ENCODE measurements at places on chromosomes 3 and 15.

DNA sequence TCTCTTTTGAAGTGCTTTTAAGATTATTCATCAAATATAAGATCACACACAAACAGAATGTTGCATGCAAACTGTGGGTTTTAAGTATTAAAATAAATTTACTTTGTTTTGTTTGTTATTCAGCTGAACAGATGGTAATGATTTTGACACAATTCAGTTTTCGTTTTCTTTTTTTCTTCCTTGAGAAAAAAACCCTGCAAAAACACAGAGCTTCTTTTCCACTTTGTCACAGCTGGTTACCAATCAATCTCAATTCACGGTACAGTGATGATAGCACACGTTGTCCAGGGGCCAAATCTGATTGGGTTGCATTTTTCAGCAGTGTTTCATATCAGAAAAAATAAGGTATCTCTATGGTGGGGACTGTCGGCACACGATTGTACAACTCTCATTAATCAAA is 473.6 kb downstream of the ROBO2 start:
- DNase-seq: peak; percentile 19

- DNase-seq: no peak
These were observed 180.5 kb downstream of the TCF12 start for GRCh38 chr15:57098896-57099295.

- DNase-seq: peak; percentile 19
These were observed 157.7 kb upstream of the FAM3D start for GRCh38 chr3:58824285-58824684.

GRCh38 chr15:82093774-82094211 is 48.0 kb upstream of the MEX3B start:
- DNase-seq: no peak

GRCh38 chr3:179811321-179812095 is 158.7 kb downstream of the USP13 start:
- peak; percentile 59 for DNase-seq

- no peak for DNase-seq
These were observed 225.0 kb upstream of the P2RY1 start for GRCh38 chr3:152609891-152610290.

- DNase-seq: no peak
These were observed 107.8 kb upstream of the VEPH1 start for GRCh38 chr3:157610876-157611535.

- no peak for DNase-seq
These were observed 70.0 kb downstream of the SAMMSON start for GRCh38 chr3:70069557-70069956.

DNA sequence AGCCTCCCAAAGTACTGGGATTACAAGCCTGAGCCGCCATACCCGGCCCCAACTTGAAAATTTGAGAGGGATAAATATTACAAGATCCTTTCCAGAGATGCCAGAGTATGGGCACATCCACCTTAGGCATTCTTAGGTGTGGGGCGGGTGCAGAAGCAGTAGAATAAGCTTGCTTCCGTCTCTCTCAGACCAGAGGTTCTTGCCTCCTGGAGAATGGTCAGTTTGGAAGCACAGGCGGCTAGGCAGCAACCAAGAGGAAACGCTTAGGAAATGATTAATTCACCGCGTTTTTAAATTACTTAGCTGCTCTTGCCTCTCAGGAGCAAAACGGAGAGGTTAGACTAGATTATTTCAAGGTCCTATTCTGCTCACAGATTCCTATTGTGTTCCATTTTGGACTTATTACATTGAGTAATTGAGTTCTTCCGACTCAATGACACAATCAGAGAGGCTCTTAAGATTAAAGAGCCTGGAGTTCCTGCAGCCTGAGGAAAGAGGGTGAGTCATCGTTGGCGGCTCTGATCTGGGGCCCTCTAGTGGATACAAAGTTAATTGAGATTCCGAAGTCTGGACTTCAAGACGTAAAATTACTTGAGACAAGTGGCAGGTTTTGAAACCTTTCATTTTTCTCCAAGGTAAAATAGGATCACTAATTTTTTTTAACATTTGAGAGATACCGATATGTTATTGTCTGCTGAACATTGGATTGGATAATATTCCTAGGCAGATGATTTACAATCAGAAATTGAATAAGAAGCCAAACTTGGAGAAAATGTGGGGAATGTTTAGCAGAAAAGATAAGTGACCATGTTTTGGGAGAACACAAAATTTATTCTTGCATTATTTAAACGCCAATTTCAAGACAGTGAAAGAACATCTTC is 5.8 kb upstream of the TOPAZ1 start:
- peak; percentile 40 for DNase-seq

DNA sequence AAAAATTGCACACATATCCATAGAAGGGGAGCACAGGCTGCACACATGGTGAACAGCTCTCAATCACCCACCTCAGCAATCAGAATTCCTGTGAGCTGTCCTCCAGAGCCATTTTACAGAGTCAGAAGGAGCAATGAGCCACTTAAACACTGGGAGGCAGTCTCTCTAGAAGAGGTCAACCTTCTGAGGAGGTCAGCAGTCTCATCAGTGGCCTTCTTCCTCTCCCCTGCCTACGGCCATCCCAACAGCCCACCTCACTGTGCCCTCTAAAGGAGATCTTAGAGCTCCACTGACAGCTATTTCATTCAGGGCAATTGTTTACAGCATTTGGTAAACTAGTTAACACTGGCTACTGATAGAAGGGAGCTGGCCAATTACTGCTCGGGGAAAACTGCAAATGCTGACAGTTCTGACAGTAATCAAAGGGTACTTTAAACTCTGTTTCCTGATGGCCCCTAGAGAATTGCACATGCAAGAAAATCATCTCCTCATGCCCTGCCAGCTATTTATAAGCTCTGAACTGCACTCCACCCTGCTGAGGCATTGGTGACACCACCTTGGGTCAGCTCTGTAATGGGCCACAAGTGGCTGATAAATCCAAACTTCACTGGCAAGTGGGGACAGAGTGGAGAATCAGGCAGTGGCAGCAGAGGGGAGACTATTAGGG is 42.1 kb upstream of the TSPAN3 start:
- no peak for DNase-seq

- DNase-seq: no peak
These were observed 5.7 kb upstream of the FOXB1 start for GRCh38 chr15:59998305-59998949.

DNA sequence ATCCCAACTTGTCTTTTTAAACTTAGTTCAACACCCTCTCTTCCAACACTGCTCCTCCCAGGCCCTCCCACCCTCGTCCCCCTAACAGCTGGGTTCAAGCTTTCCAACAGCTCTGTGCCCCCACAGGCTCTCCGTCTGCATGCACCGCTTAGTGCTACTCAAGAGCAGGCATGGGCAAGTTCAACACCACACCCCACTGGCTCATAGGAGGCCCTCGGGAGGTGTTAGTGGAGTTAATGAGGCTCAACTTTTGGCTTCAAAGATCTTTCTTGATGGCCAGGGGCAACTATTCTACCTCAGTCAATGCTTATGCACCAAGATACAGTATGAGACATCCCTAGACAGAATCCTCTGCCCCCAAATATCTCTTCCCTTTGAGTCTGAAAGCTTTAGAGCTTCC is 114.4 kb downstream of the ANP32A start:
- no peak for DNase-seq

DNA sequence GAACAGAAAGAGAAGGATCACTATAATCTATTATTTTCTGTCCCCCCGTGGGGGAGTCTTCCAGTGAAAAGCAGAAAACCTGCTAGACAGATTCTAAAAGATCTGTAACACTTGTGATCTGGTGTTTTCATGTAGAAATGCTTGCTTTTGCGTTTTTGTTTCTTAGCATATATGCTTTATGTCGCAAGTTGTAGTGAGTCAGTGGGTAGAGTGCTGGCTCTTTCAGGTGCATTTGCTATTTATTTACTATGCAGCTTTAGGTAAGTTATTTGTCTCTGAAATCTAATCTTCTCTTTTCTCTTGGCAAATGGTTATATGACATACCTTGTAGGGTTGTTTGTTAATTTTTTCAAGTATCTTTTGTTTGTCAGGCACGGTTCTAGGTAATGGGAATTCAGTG is 9.4 kb downstream of the AKAP13 start:
- DNase-seq: no peak

DNA sequence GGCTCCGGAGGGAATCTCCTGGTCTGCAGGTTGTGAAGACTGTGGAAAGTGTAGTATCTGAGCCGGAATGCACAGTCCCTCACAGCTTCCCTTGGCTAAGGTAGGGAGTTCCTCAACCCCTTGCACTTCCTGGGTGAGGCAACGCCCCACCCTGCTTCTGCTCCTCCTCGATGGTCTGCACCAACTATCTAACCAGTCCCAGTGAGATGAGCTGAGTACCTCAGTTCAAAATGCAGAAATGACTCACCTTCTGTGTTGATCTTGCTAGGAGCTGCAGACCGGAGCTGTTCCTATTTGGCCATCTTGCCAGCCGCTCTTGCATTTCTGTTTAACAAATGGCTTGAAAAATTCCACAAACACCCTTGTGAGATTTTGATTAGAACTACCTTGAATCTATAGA is 156.1 kb downstream of the STXBP5L start:
- no peak for DNase-seq

GRCh38 chr3:14569474-14570000 is 29.4 kb upstream of the GRIP2 start:
- no peak for DNase-seq

DNA sequence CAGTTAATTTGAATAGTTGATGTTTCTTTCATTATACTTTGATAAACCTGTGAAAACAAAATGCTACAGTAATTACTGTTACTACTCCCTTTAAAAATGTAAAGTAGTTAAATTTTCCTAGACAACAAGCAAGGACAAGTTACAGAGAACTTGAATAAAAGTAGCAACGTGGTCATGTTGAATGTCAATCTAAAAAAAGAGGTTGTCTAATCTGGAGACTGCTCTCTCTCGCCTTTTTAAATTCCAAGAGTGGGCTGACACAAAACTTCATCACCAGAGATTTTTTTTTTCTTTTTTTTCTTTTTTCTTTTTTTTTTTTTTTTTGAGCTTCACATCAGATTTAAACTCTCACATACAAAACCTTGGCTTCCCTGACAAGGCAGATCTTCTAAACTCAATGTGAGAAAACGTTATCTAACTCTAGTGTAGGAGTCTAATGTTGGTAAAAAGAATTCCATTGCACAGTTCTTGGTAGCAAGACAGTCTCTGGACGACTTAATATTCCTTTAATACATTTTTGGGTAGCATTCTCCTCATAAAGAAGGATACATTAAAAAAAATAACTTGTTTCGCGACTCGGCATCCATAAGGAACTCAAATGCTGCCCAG is 4.1 kb downstream of the FOXP1 start:
- no peak for DNase-seq

DNA sequence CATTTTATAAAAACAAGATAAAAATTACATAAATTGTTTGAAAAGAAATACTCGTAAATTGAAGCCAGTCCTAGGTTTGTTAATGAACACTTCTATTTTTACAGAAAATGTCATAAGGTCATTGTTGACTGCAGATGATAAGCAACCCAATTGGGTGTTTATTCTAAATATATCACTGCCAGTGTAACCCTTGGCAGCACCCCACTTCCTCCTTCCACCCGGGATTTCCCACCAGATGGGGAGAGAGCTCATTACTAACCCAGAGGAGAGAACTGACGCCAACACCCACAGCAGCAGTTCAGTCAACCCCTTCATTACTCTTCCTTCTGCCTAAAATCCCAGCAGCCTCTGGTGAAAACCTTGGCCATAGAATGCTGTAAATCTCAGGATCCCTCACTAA is 307.6 kb downstream of the GAP43 start:
- no peak for DNase-seq

DNA sequence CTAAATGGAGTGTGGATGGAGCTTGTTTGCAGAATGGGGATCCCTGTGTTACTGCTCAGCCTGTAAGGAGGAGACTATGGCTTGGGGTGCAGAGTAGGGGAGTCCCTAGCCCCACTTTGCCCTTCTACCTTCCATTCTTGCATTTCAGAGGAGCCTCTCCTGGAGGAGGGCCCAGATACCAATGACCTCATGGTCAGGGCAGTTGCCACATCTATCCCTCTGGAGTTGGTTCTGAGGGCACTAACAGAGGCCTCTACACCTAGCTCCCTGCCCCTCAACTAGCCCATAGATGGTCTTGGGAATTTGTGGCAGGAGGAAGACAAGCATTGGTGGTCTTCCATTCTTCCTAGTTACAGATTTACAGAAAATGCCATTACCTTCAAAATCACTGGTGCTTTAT is 6.1 kb downstream of the SKOR1 start:
- no peak for DNase-seq

DNA sequence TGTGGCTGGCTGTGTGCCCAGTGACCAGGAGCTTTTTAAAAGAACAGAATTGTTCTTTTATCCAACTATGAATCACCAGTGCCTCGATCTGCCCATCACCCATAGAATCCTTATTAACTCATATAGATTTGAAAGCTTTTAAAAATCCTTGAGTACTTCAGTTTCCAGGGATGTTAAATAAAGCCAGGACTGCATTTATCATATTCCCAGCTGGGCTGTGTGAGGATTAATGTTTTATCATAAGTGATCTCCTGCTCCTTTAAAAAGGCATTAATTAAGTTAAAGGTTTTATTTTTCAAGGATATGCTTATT is 234.0 kb downstream of the MYRIP start:
- peak; percentile 33 for DNase-seq

DNA sequence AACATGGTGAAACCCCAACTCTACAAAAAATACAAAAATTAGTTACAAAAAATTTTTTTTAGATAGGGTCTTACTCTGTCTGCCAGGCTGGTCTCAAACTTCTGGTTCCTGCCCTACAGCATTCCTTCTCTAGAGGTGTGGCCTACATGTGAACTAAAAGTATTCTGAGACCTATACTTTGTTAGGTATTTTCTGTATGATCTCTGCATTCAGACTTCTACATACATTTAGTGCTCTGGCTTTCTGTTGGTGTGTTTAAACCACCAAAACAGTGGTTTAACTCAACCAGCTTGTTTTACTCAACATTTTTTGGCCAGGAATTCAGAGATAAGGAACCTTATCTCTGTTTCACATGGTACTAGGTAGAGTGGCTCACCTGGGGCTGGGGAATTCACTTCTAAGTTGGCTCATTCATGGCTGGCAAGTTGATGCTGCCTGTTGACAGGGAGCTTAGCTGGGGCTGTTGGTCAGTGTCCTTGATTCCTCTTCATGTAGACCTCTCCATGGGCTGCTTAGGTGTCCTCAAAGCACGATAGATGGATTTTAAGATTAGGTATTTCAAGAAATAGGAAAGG is 41.4 kb upstream of the BSN start:
- no peak for DNase-seq

- no peak for DNase-seq
These were observed 12.7 kb upstream of the CFAP91 start for GRCh38 chr3:119690043-119690656.

DNA sequence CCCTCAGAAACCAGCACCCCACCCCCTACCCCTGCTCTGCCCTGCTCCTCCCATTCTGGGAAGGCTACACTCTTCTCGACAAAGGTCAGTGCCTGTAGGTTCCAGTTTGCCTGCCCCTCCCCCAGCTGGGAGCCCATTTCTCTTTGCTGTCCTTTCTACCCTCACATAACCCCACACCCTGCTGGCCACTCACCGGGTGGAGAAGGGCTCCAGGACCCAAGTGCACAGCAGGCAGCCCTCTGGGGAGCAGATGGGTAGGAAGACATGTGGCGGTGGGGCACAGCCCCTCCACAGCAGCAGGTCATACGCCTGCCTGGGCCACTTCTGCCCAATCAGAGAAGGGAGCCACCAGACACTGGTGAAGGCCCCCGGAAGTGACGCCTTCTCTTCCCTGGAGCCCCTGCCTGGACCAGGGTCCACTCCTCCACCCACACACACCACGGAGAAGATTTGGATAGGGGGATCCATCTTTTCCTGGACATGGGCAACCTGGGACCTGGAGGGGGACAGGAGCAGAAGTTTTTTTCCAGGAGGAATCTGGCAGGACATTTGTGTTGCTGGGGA is at the start of gene THPO:
TSS of gene THPO (minus strand) at position 326 of the 564 bp plus-strand sequence. CDS start 1,948 bp downstream, outside the sequence.
- DNase-seq: no peak

Measured in NCI-H1092 treated with DMSO at 0.1 percent for 48 hours (cell line).